Retina (tissue), 1 donor: ENCODE measurements at places on chromosomes 7 and 10.

DNA sequence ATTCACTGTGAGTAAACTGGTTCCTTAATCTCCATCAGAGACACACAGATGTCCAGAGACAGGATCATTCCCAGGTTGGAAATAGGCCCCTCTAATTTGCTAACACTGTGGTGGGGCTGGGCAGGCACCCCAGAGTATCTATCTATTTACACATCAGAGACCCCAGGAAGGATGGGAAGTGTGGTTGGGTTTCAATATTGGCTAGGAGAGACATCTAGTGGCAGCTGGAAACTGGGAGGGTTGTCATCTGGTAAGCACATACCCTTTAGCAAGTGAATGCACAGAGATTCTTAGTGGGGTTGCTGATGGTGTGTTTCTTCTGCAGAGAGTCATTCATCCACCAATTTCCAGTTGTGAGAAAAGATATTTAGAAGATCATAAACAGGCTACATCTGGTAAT lies 36.0 kb upstream of the NRG3 start:
- DNase-seq, result peak; percentile 38

DNA sequence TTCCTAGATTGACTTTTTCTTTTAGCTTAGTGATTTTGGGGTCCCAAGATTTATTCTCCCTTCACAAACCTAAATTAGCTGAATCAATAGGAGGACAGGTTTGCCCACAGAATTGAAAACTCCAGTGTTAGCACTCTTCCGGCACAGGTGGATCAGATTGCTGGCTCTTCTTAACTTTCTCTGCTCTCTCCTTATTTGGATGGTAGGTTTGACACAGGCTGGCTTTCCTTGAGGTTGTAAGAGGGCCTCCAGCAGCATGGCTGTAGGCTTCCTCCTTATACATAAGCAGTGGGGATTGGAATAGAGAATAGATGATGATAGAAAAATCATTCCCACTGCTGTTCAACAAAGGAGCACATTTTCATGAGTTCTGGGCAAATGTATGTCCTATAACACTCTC lies 9.4 kb upstream of the CD36 start:
- DNase-seq, result no peak

GRCh38 chr7:155921804-155922066 lies 109.5 kb upstream of the SHH start:
- no peak for DNase-seq

DNA sequence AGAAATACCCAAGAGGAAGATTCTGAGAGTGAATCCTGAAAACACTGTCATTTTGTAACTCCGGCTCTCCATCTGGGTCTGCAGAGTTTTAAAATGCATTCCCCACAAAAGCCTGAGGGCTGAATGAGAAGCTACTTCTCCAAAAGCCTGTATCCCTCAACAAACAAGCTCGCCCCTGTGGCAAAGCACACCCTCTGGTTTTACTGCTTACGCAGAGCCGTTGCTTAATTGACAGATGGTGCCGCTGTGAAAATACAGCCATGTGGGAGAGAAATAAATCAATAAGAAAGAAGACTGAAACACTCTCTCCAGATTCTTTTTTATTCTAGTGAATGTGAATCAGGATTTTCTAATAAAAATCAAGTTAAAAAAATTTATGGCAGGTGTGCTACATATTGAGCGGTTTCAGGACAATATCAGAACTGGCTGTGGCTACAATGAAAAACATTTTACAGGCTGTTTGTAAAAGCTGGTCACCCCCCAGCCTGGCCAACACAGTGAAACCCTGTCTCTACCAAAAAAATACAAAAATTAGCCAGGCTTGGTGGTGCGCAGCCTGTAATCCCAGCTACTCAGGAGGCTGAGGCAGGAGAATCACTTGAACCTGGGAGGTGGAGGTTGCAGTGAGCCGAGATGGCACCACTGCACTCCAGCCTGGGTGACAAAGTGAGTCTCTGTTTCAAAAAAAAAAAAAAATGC lies 32.5 kb downstream of the C7orf33 start:
- peak; percentile 39 for DNase-seq

DNA sequence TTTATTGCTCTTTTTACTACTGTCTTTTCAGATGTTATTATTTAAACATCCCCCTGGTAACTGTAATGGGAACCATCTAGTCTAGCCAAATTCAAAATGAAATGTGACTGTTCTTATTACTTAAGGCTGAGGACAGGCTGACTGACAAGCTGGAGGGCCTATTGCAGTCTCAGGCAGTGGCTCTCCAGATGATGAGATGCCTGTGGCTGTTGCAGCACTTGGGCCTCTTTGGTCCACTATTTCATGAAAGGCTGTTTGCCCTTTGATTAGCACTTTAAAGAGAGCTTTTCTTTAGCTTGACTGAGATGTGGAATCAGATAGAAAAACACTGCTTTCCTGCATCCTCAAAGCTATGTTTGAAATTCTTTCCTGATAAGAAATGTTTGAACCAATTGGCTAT lies 540.5 kb downstream of the SORCS3 start:
- no peak for DNase-seq

DNA sequence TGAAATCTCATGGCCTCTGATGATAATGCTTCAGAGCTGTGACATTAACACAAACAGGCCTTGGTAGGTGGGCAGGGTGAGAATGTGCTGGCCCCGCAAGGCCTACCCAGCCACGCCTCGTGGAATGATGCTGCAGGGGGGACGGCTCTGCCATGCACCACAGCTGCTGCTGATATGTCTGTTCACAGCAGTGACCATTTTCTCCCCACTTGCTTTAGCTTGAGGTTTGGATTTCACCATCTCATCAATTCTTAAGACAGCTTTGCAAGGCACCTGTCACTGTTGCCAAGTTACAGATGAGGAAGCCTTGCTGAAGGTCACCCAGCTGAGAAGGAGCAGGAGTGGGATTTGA lies 128.3 kb downstream of the PTPN20 start:
- DNase-seq, result no peak

- no peak for DNase-seq
Measured at GRCh38 chr10:42519761-42520460, 118.5 kb downstream of the ZNF33B start.

DNA sequence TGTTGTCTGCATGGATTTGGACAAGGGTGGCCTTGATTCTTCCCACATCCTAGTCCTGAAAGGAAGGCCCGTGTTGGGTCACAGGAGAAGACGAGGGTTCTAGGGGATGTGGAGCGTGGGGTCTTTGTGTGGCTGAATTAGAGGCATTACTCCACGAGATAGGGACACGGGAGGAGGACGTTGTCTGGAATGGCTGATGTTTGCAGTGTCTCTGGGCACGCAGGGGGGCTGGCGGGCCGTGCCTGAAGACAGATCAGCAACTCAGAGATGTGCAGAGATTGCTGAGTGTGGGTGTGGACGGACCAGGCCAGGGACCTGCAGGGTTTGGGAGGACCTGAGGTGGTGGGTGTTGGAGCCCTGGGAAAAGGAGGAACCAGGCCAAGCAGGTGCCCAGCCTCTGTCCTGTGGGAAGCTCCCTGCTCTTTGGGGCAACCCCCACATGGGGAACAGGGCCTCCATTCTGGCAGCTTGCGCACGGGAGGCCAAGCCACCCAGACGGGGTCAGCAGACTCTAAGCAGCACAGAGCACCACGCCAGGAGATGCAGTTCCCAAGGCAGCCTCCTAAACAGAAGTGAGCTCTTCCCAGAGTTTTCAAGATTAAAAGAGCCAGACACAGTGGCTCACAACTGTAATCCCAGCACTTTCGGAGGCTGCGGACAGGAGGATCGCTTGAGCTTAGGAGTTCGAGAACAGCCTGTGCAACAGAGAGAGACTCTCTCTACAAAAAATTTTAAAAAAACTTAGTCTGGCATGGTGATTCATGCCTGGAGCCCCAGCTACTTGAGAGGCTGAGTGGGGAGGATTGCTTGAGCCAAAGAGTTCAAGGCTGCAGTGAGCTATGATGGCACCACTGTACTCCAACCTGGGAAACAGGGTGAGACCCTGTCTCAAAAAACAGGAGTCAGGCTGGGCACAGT lies 71.0 kb upstream of the GTF2I start:
- no peak for DNase-seq

GRCh38 chr7:30894866-30895605 lies 16.6 kb upstream of the AQP1 start:
- no peak for DNase-seq

GRCh38 chr10:3077940-3078630 lies 10.7 kb downstream of the PFKP start:
- no peak for DNase-seq

- no peak for DNase-seq
Measured at GRCh38 chr7:105675934-105676371, 94.7 kb upstream of the EFCAB10 start.

DNA sequence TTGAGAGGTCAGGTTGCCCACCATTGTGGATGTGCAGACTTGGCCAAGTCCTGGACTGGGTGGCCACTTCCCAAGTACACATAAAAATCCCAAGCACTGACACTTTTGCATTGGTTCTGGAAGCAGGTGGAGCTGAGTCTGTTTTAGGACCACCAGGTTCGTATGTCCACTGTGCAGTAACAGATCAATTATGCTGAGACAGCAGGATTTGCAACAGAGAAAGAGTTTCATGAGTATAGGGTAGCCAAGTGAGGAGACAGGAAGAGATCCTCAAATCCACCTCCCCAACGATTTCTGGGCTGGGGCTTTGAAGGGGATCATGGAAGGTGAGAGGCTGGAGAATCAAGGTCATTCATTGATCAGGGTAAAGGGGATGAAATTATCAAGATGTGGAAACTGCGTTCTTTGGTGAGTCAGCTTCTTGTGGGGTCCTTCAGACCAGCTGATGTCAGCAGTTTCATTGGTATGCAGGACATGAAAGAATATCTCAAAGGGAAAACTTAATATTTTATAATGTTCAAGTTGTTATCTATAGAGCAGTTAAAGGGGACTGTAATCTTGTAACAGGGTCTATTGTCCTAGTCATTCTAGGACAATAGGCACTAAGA lies 277.7 kb downstream of the GALNT17 start:
- DNase-seq, result no peak

- DNase-seq, result no peak
Measured at GRCh38 chr10:58666024-58666423, 153.4 kb downstream of the BICC1 start.

GRCh38 chr10:123381224-123381623 lies 227.0 kb downstream of the BUB3 start:
- peak; percentile 52 for DNase-seq

GRCh38 chr7:41292487-41292886 lies 410.4 kb downstream of the INHBA start:
- no peak for DNase-seq

DNA sequence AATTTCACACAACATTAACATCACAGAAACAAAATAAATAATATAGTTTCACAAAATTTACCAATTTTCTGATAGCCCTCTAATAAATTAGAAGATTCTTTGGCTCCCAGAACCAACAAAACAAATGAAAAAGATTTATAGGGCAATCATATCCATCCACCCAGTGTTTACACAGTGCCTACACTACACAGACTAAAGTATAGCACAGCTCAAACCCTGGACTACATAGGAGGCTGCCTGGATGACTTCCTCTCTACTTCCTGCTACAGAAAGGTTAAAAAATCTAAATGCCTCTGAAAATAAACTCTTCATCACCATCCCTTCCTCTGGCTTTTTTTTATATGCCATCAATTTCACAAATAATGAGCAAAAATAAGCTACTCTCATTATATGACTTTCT lies 28.4 kb downstream of the MPP7 start:
- no peak for DNase-seq

DNA sequence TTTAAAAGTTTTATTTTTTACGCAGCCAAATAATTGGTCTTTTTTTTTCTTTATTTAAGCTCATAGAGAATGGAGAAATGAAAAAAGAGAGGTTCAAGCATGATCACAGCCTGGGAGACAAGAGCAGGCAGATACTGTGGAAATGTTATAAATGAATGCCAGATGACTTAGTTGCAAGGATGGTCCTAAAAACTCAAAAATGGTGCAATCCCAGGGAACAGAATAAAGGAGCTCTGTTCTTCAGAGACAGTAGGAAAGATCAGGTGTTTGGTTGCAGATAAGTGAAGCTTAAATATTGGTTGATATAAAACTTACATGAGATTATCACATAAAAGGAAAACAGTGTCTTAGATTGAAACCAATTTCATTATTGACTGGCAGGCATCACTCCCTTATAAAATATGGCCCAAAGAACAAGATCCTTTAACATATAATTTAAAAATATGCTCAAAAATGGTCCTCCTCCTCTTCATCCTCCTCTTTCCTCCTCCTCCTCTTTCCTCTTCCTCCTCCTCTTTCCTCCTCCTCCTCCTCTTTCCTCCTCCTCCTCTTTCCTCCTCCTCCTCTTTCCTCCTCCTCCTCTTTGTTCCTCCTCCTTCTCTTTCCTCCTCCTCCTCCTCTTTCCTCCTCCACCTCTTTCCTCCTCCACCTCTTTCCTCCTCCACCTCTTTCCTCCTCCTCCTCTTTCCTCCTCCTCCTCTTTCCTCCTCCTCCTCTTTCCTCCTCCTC lies 18.6 kb downstream of the GNAT3 start:
- DNase-seq, result no peak

- no peak for DNase-seq
Measured at GRCh38 chr7:1046722-1047679, 2.7 kb downstream of the GPR146 start.

DNA sequence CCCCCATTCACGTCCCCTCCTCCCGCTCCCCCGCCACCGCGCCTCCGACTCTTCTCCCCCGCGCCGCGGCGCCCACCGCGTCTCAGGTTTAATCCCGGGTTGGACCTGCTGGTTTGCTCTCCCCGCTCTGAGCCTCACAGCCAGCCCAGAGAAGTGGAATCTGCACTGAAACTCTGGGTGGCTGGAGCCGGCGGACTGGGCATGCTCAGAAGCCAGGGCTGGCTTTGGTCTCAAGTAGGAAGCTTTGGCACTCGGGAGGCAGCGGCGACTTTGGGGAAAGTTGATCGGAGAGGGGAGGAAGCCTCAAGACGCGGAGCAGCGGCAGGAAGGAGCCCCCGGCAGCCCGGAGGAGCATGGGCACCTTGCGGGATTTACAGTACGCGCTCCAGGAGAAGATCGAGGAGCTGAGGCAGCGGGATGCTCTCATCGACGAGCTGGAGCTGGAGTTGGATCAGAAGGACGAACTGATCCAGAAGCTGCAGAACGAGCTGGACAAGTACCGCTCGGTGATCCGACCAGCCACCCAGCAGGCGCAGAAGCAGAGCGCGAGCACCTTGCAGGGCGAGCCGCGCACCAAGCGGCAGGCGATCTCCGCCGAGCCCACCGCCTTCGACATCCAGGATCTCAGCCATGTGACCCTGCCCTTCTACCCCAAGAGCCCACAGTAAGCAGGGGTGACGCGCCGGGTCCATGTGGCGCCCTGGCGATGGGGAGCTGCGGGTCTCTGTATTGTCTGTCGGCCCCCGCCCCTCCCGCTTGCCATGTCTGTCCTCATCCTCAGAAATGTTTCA lies at the start of gene PRKG1:
PRKG1 (plus strand) TSS at position 250 of the 791 bp plus-strand sequence.
- DNase-seq, result peak; percentile 93

DNA sequence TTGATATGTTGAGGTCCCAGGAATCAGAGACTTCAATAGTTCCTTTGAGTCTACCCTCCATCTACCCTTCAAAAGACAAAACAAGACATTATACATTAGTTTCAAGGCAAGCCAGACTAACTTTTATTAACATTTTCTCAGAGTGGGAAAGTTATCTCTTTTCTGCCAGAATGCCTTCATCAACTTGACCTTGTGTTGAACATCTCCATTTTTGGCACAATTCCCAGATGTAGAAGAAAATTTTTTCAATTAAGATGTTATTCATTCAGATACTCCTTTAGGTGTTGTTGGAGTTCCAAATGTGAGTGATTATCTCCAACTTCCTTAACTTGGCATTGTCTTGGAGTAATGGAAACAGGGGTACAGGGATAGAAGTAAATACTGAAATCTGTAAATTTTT lies 59.1 kb downstream of the NRF1 start:
- DNase-seq, result no peak
